Mesenteric fat pad (tissue), 1 donor: ENCODE measurements at places on chromosomes 2 and 18. TPM values are rescaled to one million over a fixed set of nuclear protein-coding genes. Genes with fewer than 3 reads are reported as not detected.

GALNT3 gene
- 1.1 TPM for total RNA-seq

DNA sequence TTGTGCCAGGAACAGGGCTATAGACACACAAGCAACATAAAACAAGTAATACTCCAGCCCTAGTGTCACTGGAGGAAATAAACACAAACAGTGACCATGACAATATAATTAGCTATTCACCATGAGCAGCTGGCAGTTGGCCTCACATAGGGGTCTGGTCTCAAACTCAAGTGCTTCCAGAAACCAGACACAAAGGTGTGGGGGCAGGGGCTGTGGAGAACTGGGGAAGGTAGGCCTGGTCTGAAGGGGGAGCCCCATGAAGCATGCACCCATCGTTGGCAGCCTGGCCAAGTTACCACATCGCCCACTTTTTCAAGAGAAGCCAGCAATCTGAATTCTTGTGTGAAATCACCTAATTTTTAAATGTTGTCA lies 49.5 kb upstream of the SP3 start:
- DNase-seq, result no peak

DNA sequence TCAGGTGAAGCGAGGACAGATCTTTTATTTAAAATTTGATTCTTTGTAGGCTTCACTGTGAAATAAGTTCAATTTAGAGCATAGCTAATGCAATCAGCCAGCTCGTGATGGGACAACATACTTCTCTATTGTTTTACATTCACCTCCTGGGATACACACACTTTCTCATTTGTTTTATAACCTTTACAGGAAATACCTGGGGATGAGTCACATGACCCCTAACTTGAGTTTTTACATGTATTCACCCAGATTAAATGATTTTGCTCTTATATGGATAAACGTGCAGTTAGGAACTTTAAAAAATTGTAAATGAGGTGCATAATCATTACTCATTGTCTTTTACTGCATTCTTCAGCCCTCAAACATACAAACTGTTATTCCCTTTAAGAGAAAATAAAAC lies 152.1 kb downstream of the NEDD4L start:
- DNase-seq, result no peak

- no peak for DNase-seq
Measured at GRCh38 chr2:155692856-155693255, 639.7 kb downstream of the NR4A2 start.

GRCh38 chr2:191740016-191740419 lies 62.1 kb downstream of the NABP1 start:
- no peak for DNase-seq
